ENCODE measurements at places on chromosomes 16 and 17.
A peak's percentile ranks its signal among the peaks of the same experiment; 100 is the strongest.

GRCh38 chr17:62882284-62882683 is 74.2 kb upstream of the MARCHF10 start:
- ATAC-seq = no peak

GRCh38 chr16:11307639-11308492 is 26.7 kb upstream of the PRM1 start:
- ATAC-seq = no peak

DNA sequence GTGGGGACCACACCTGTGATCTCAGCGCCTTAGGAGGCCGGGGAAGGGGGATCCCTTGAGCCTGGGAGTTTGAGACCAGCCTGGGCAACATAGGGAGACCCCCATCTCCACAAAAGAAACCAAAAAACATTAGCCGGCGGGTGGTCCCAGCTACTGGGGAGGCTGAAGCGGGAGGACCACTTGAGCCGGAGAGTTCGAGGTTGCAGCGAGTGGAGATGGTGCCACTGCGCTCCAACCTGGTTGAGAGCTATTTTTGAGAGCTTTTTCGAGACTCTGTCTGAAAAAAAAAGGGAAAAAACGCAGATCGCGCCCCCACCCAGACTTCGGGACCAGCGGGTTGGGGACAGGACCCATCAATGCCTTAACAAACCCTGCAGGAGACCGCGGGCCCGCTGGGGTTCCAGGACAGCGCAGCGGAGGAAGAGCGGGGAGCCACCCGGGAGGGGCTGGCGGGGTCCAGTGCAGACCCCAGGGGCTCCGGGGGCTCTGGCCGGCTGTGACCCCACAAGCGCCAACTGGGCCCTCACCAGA is 762 bp upstream of the BAIAP3 start:
- ATAC-seq = no peak

- no peak for ATAC-seq
Observed at GRCh38 chr17:34403006-34403405, 40.0 kb upstream of the CCL1 start.

DNA sequence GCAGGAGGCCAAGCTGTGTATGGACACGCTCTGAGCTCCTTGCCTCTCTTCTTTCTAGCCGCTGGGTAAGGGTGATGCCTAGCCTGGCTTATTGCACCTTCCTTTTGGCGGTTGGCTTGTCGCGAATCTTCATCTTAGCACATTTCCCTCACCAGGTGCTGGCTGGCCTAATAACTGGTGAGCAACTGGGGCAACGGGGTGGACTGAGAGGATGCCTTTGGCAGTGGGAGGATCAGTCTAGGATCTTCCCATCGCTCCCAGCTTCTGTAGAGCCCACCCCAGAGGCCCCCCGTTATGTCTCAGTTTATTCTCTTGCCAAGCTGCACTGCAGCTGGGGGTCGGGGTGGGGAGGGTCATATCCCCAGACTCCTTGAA is 4.4 kb downstream of the G6PC3 start:
- no peak for ATAC-seq

- ATAC-seq = no peak
Observed at GRCh38 chr16:2490190-2491105, 15.5 kb downstream of the TBC1D24 start.

DNA sequence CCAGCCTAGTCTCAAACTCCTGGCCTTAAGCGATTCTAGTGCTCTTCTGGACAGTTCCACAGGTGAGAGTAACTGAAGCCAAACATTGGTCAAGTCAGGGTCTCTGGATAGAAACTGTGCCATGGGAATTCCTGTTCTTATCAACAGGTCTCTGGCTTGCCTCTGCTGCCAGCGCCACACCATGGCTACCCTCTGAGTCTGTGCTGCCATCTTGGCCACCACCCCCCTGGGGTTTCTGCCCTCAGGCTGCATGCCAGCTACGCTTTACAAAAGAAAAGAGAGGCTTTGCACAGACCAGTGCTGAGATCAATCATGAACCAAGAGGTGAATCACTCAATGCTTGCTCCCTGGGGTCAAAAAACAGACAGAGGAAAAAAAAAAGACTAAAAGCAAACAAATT is 24.4 kb upstream of the CREBBP start:
- no peak for ATAC-seq

DNA sequence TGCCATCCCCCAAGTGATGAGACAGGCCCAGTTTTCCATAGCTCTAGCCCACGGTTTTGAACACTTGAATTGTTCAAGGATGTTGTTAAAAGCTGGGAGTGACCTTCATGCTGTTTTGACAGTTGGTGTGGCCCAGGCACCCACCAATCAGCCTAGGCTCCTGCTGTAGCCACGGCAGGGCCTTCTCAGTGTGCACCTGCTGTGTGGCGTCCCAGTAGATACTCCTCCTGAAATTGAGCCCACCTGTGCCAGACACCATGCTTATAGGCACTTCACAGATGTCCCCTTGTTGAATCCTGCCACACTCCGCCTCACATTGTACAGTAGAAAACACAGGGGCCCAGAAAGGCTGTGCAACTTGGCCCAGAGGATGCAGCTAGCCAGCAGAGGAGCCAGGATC is 86.4 kb downstream of the SOCS1 start:
- ATAC-seq = no peak

GRCh38 chr16:66670691-66671388 is 25.7 kb downstream of the CMTM4 start:
- no peak for ATAC-seq

DNA sequence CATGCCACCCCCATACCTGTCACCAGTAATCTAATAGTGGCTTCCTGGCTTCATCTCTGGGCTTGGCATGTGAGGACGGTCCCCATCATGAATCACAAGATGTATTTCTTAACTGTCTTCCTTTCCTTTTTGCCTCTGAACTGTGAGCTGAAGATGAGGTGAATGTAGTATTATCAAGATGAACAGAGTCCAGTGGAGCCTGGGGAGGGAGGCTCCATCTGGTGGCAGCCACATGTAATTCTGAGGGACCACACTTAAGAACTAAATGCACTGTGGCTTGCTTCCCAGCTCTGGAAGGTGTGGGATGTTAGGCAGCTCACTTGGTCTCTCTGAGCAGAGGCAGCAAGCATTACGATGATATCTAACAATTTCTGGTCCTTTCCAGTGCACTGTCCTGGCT is 354.9 kb upstream of the ASIC2 start:
- ATAC-seq = no peak

DNA sequence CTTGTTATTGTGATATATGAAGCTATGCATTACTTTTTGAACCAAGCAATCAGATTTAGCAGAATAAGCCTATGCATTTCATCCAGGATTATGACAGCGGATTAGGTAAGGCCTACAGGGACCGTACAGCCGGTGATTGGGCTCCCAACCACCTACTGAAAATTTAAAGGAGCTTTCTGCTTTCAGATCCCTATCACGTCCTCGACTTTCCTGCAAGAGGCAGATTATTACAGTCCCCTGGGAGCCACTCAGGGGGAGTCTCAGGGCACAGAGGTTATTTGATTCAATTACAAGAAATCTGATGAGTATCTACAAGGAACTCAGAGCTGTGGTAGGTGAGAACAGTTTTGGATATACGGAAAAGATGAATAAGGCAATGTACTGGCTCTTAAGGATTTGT is 80.7 kb downstream of the HS3ST3B1 start:
- ATAC-seq = no peak

DNA sequence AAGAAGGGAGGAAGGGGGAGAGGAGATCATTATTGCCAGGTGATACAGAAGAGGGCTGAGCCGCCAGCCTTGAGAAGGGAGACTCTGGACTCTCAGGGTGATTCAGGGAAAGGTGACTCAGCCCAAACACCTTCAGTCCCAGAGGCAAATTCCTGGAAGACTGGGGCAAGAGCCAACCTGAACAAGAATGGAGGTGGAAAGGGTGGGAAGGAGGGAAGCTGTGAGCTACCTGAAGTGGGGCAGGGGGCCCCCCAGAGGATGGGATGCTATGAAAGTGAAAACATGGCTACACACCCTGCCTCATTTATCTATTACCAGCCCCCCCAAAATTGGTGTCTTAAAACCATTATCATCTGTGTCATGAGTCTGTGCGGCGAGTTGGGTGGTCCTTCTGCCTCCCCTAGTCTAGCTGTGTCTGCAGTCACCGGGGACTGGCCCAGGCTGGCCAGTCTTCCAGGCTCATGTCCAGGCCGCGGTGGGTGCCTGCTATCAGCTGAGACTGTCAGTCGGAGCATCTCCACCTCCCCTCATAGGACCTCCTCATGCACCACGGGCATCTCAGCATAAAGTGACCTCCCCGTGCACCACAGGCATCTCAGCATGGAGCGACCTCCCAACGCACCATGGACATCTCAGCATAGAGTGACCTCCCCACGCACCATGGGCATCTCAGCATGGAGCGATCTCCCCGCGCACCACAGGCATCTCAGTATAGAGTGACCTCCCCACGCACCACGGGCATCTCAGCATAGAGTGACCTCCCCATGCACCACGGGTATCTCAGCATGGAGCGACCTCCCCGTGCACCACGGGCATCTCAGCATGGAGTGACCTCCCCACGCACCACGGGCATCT is 3.2 kb upstream of the SLC47A2 start:
- ATAC-seq = no peak

GRCh38 chr17:17835415-17836249 is 1.2 kb downstream of the SREBF1 start:
- peak; percentile 0 for ATAC-seq
